Activated CD8-positive, alpha-beta memory T cell treated with anti-CD3 and anti-CD28 coated beads, Interleukin-2, amount 50 U/mL, for 48 hours (primary cell): ENCODE measurements at places on chromosomes 1 and 21.

DNA sequence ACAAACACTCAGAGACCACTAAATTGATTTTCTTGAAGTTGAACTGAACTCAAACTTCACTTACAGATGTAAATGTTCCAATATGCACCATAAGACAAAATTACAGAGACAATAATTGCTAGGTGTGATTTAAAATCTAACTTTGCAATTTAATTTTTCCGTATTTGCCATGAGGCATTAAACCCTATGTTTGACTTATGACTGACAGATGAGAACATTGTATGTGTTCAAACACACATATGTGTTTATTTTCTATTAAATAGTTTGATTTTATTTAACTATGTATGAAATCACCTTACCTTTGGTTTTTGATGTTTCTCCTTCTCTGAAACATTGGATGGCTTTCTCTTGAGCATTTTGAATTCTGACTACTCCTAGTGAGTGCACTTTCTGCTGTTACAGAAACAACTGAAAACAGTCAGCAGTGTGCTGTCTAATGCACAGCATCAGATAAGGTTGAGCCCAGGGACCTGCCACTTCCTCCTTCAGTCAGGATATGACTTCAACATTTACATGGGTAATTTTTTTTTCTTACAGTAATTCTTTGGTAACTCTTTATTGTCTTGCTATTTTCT, at the start of gene SAMSN1:
Gene SAMSN1, minus strand, starts transcription at position 410 of the 575 bp plus-strand sequence. Its CDS starts 54 bp downstream, at position 356.
- DNase-seq, result no peak

GRCh38 chr1:92029241-92029922, 403 bp upstream of the EPHX4 start:
- DNase-seq, result no peak

DNA sequence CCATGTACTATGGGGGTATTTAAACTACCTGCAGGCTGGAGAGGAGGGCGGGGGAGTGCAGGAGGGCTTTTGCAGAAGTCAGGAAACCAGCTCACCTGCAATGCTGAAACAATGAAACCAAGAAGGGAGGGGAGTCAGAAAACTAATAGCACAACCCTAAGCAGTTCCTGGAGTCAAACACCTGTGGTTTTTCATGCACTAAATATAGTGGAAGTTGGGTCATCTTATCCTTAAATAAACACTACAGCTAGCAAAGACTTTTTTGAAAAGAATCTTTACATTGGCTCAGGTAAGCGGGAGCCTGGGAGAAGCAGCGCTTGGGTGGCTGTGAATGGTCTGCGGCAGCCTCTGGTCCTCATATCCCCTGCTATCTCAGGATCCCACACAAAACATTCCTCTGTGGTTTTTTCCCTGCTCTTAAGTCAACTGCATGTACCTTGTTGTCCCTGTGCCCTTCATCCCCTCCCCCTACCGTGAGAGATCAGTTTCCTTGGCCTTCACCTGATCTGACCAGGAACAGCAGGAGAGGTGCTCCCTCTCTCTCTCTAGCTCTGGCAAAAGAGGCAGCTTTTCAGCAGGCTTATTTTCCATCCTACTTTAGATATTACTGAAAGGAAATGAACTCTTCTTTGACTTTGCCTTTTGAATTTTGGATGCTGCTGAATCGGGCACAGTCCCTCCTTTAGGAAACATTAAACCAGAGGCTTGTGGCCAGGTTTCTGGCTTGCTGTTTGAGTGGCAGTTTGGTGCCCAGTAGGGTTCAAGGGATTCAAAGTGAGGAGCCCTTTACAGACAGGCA, 26.6 kb downstream of the TENT5C start:
- DNase-seq, result peak; percentile 33

- DNase-seq, result no peak
Observed at GRCh38 chr1:112431038-112431437, 35.0 kb downstream of the CTTNBP2NL start.

DNA sequence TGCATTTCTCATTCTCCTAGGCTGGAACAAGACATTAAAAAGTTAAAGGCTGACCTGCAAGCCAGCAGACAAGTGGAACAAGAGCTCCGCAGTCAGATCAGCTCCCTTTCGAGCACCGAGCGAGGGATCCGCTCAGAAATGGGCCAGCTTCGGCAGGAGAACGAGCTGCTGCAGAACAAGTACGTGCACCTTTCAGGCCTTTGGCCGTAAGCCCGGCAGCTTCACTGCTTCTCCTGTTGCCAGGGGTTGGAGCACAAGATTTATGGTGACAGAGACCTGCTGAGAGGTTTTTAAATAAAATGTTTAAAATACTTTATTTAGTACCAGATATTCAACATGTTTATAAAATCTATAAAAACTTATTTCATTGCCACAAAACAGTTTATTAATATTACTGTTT, 53.4 kb downstream of the MACO1 start:
- DNase-seq, result no peak

DNA sequence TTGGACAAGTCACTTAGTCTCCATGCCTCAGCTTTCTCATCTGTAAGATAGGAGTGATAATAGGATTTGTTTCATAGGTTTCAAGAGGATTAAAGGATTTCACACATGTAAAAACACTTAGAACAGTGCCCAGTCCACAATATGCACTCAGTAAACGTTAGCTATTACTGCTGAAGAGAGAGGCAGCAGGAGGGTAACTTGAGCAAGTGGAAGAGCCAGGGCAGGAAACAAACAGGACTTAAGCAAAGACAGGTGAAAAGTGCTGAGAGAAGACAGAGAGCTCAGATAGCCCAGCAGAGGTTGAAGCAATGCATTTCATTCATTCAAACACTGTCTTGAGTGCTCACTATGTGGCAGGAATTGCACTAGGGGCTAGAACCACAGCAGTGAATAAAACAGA, 21.1 kb upstream of the H3-3A start:
- no peak for DNase-seq

DNA sequence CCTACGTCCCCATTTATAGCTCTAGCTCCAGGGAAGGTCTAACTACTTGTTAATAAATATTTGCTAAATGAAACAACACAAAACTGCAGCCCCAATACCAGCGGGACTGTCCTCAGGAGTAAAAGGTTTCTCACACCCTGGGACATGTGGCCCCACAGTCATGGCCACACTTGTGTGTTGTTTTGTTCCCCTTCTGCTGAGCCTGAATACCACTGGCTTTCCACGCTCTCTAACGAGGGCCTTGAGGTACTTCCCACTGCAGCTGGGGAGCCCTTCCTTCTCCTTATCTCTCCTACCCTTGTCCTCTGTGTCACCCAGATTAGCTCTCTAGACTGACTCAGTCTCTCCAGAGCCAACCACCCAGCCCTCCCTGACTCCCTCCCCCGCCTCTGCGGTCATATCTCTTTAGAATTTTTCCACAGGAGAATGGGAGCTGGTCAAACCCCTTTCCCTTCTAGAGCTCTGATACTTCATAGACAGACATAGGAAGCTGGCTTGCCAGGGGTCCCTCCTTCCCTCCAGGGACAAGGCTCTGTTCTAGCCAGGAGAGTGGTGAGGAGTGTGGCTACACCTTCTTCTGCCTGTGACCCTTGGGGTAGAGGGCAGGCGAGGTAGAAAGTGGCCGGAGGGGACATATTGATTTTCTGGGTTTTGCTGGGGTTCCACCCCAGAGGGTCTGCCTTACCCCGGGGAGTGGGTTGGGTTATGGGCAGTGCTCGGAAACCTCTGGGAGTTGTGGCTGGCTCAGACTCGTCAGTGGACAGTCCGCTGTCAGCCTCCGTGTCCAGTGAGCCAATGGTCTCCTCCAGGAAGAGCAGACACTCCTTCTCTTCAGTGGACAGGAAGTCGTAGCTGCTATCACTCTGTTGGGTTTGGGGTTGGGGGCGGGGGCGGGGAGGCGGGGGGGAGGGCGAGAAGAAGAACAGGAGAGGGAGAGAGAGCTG, 8.1 kb downstream of the C1orf116 start:
- no peak for DNase-seq

GRCh38 chr1:6003568-6004411, 11.6 kb upstream of the NPHP4 start:
- no peak for DNase-seq

GRCh38 chr1:50846224-50846839, 113.7 kb downstream of the FAF1 start:
- no peak for DNase-seq

- no peak for DNase-seq
Observed at GRCh38 chr1:179143322-179143721, 61.5 kb downstream of the TOR3A start.

- no peak for DNase-seq
Observed at GRCh38 chr21:42616446-42616845, 37.0 kb upstream of the PDE9A start.

DNA sequence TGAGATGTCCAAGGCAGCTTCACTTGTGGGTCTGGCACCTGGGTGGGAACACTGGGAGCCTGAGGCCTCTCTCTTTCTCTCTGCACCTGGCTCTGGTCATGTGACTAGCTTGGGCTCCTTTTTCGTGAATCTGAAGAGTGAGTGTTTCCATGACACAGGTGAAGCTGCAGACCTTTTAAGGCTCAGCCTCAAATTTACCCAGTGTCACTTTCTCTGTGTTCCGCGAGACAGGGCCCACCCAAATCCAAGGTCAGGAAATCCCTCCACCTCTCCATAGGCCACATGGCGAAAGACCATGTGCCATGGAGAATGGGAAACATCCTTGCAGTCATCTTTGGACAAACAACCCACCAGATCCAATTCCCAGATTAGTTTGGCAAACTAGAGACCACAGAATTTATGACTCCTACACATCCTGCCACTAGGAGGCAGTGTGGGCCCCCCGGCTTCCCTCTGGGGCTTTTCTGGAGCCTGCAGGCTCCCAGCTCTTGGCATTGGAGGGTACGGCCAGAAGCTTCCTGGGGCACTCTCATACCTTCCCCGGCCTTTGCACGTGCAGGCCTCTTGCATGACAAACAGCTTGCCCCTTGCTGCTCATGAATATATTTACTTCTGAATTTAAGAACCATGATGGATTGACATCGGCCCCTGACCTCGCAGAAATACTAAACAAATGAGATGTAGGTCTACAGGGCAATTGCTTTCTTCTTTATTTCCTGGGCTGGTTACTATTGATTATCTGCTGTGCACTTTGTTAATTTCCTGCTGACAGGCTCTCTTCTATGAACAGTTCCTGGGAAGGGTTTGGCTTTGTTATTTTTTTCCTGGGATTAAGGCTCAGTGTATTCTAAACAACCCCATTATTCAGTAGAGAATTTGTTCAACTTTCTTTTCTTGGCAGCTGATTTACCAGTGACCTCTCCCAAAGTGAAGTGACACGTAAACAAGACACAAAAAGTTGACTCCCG, 180.7 kb downstream of the KAZN start:
- peak; percentile 70 for DNase-seq

DNA sequence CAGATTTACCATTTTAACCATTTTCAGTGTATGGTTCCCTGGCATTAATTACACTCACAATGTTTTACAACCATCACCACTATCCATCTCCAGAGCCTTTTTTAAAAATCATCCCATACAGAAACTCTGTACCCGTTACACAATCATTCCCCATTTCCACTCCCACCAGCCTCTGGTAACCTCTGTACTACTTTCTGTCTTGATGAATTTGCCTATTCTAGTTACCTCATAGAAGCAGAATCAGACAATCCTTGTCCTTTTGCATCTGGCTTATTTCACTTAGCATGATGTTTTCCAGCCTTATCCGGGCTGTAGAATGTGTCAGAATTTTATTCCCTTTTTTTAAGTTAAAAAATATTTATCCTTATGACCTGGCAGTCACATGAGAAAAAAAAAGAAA, 33.0 kb downstream of the PGM1 start:
- no peak for DNase-seq

GRCh38 chr1:21333824-21334213, 43.6 kb upstream of the ECE1 start:
- no peak for DNase-seq

DNA sequence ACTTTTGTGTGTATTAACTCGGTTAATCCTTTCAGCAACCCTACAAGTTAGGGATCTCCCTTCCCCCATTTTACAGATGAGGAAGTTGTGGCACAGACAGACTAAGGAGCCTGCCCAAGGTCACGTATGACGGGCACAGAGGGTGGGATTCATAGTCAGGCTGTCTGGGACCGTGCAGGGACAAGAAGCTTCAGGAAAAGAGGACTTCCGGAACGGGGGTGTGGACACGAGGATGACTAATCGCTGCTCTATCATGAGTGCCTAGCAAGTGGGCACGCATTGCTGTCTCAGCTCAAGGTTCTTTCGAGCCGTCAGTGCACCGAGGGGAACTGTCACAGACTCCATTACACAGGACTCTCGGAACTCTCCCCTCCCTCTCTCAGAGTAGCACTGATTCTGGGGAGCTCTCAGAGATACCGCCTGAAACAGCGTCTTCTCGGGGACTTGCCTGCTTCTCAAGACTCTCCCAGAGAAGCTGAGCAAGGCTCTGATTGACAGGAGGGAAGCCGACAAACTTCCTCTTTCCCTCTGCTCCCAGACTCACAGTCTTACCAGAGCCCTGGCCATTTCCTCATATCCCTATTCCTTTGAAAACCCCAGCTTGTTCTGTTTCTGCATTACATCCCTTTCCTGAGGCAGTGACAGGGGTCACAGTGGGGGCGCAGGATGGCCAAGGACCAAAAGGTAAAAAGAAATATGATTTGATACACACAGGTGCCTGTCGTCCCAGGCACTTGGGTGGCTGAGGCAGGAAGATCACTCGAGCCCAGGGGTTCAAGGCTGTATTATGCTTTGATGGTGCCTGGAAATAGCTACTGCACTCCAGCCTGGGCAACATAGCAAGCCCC, 14.4 kb downstream of the FHAD1 start:
- peak; percentile 58 for DNase-seq

DNA sequence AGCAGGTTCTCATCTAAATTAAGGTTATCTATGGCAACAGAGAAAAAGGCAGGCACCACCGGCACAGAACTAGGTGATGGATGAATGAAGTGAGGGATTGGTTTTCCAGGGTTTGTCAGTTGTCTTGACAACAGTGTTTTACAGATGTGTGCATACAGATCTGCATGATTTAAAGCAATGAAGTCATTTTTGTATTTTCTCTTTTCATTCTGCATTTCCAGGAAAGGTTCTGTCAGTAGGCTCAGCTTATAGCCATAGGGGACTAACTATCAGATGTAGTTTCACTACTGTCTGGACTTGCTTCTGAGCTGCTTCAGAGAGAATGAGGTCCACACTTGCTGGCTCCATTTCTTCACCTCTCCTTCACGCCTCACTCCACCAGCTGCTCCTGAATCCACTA, 98.2 kb upstream of the LMO4 start:
- DNase-seq, result no peak

- no peak for DNase-seq
Observed at GRCh38 chr1:8814865-8815264, 2.6 kb downstream of the RERE start.

DNA sequence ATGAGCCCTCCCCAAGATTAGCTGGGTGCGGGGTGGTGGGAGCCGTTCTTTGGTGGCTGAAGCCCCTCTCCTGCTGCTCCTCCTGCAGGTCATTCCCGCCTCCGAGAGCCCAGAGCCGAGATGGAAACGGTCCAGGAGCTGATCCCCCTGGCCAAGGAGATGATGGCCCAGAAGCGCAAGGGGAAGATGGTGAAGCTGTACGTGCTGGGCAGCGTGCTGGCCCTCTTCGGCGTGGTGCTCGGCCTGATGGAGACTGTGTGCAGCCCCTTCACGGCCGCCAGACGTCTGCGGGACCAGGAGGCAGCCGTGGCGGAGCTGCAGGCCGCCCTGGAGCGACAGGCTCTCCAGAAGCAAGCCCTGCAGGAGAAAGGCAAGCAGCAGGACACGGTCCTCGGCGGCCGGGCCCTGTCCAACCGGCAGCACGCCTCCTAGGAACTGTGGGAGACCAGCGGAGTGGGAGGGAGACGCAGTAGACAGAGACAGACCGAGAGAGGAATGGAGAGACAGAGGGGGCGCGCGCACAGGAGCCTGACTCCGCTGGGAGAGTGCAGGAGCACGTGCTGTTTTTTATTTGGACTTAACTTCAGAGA, 448 bp downstream of the G0S2 start:
- no peak for DNase-seq

- peak; percentile 81 for DNase-seq
Observed at GRCh38 chr1:39258146-39258924, 53.8 kb downstream of the MACF1 start.

- DNase-seq, result no peak
Observed at GRCh38 chr1:50454911-50455310, 31.7 kb upstream of the DMRTA2 start.
